Activated T-cell treated with anti-CD3 and anti-CD28 coated beads, Interleukin-2, amount 50 U/mL, for 72 hours (primary cell): ENCODE measurements at places on chromosomes 7 and 10.

DNA sequence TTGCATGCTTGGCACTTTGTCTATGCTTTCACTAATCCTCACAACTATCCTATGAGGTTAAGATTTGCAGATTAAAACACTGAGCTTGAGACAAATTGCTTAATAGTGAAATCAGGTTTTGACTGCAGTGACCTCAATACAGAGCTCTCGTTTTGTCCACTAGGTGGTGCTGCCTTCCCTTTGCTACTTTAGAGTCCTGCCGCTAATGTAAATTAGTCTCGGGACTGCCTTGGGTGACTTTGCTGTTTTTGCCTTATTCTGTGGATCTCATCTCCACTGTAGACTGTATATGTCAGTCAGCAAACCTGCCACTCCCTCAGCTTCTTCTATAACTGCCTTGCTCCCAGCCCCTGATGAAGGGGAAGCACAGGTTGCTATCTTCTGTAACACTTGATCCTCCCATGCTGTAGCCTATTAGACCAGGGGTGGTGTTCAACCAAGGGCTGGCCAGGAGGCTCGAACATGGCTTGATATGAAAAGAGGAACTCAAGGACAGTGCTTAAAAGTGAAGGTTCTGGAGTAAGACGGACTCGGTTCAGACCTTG is 26.0 kb downstream of the ASB4 start:
- peak; percentile 61 for DNase-seq

GRCh38 chr10:24184455-24184854 is 24.5 kb upstream of the KIAA1217 start:
- DNase-seq: no peak

DNA sequence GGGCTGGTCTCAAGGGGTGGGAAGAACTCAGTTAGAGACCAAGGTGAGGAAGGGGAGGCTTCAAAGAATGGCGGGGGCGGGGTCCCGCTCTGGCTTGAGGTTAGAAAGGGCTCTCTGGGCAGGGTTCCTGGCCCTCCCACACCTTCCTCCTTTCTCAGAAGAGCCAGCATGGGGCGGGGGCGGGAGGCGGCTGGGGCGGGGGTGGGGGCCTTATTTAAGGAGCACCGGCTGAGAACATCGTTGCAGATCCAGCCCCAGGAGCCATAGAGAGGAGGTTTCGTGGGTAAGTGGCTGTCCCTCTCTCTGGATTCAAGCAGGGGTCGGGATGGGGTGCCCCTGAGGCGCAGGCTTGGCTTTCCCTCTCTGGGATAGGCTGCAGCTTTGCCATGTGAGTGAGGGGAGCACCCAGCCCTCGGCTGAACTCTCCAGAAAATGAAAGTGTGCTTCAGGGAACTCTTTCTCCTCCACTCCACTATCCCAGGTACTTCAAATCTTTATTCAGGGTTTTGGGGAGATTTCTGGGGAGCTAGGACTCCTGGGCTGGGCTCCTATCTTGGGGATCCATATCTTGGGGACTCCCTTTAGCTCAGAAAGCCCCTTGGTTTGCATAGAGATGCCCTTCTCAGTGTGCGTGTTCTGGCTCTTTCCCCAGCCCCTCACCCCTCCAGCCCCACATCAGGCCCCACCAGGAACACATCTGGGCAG is 3.3 kb upstream of the CUEDC2 start:
- DNase-seq: peak; percentile 51

- no peak for DNase-seq
Measured at GRCh38 chr10:15801147-15801546, 59.2 kb downstream of the MINDY3 start.

- DNase-seq: no peak
Measured at GRCh38 chr10:128576943-128577670, 450.9 kb upstream of the MKI67 start.

DNA sequence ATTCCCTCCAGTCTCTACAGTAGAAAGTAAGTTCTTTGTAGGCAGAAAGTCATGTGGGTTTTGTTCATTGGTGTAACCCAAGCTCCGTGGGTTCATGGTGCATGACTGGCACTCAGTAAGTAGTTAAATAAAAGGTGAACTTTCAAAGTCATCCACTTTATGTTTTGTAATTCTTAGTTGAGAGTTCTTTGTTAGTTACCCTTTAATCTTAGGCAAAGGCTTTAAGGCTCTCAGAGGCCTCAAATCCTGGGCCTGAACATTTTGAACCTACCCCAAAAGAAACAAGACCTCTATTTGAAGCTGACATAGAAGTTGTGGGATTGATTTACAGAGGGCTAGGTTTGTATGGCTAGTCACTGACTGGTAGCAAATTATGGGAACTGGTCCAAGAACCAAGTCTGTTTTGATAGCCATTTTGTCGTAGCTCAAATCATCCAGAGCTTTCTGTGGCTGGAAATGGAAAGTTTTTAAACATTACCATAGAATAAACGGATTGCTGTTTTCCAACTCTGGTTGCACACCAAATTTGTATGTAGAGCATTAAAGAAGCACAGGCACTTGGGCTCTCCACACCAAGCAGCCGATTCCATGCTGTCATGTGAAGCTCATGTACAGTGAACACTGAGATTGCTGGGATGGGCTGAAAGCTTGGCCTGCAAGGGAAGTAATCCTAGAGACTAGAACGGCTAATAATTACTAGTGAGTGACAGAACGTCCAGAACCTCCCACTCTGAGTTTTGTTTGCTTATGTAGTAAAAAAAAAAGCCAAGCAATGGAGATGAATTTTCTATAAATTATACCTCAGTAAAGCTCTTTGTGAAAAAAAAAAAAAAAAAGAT is 53.5 kb downstream of the DENND11 start:
- DNase-seq: no peak

DNA sequence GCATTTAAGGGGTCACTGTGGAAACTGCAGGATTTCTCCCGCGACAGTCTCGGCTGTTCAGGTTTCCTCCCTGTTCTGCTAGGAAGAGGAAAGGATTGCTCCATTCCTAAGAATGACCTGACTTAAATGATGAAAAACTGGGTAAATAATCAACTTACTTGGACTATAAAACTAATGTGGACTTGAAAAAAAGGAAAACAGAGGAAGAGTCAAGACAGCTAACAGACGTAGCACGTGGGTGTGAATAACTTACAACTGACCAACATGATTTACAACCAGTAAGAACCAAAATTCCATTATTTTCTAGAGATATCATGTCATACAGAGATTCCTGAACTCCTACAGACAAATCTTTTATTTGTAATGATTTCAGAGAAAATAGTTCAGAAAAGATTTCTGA is 93.8 kb downstream of the ADAM12 start:
- no peak for DNase-seq

- no peak for DNase-seq
Measured at GRCh38 chr7:26865094-26865388, 651 bp upstream of the SKAP2 start.
